KBM-7 (cell line): ENCODE measurements at places on chromosomes 5 and 9.

- no peak for DNase-seq
These were observed 669.2 kb upstream of the ACO1 start for GRCh38 chr9:31715250-31715649.

DNA sequence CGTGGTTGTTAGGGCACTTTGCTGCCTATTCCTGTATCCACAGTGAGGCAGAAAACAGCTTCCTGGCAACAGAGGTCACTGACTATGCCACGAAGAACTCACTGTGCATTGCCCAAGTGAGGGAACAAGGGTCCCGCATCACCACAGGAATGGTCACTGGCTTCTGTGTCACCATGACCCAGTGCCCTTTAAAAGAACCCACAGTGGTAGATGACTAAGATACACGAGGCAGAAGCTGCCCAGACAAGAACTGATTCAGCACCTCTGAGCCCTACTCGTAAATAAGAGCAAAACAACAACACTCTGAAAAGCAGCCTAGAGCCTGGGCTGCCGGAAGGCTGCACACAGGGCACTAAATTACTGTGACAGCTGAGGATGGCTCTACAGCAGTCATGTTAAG lies 236.6 kb upstream of the RASEF start:
- no peak for DNase-seq

DNA sequence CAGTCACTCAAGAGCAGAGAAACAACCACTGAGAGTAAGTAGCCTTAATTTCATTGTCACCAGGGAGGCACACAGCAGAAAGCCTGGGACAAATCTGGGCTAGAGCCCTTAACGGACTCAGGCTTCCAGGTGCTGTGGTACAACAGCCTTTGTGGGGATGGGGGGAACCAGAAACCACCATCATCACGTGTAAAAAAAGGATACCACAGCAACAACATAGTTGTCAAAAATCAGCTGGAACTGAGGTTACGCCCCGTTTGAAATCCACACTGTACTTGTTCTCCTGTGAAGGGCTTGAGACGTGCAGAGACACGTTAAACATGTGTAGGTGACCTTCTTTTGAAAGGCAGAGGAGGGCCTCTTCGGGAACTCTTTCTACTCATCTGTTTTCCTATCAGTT lies 16.6 kb upstream of the PLPP1 start:
- DNase-seq, result no peak

DNA sequence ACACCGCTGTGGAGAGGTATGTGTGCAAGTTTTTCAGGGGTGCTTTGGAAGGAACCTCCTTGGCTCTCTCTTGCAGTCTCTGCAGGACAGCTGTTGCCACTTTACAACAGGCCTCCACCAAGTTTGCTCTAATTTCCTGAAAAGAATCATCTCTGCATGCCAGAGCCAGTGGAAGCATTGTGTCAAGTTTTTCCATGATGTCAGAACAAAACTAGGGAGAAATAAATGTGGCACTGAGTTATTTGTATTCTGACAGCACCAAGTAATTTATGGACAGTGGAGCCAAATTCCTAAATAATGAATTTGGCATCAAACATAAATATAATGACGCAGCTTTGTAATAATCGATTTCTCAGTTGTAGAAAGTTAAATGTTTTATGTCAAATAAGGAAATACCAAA lies 146.9 kb downstream of the KIAA0825 start:
- DNase-seq, result no peak

- no peak for DNase-seq
These were observed 67.2 kb upstream of the IFNE start for GRCh38 chr9:21549251-21549765.

DNA sequence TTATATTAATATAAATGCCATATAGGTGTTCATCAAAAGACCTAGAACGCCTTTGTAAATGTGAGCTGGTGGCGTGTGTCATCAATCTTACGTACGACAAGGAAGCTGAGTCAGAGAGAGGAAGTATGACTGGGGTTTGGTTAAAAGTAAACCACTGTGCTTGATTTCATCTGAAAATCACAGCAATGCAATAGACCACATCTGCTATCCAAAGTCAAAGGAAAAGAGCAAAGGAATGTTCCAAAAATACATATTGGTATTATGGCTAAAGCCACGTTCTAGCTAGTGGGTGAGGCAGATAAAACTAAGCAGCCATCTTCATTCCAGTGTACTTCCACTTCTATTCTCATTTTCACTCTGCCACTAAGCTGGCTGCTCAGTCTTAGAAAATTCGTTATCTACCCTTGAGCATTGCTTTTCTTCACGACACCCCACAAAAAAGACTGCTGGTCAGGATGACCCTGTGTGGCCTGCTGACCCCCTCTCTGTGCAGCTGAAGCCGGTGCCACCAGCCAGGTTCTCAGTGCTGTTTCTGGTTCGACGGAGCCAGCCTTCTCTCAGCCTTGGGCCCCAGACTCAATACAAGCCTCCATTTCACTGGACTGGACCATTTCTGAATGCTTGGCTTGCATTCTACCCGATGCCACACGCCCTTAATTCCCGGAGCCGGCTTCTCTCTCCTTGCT lies 23.8 kb downstream of the SHC3 start:
- DNase-seq, result peak; percentile 11

DNA sequence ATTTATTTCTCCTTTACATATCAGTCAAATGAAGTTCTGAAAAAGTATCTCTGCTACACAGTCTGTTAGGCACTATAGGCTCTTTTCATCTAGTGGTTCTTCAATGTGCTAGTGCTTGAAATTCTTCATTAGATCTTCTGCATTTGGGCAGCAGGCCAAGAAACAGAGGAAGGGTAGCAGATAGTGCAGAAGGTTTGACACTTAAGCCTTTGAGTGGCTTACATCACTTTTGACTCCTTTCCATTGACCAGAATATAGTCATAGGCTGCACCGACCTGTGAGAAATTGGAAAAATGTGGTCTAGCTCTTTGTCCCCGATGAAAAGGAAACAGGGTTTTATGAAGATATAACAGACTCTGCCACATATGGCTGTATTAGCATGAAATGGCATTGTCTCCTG lies 459.5 kb upstream of the PTGER4 start:
- no peak for DNase-seq

DNA sequence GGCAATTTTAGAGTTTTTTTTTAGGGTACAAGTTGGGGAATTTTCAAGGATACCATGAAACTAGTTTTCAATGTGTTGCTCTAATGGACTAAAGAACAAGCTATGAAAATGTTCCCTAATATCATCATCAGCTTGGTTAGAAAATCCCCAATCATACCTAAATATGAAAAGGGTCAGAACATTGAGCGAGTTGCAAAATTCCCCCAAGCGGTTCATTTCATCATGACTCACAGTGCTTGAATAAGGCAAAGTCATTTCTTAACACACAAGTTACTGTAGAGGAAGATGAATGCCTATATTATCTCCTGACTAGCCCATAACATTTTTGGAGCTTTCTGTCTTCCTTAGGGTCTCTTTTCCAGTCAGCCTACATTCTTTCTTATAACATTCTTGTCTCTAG lies 62.7 kb downstream of the ST8SIA4 start:
- DNase-seq, result no peak

DNA sequence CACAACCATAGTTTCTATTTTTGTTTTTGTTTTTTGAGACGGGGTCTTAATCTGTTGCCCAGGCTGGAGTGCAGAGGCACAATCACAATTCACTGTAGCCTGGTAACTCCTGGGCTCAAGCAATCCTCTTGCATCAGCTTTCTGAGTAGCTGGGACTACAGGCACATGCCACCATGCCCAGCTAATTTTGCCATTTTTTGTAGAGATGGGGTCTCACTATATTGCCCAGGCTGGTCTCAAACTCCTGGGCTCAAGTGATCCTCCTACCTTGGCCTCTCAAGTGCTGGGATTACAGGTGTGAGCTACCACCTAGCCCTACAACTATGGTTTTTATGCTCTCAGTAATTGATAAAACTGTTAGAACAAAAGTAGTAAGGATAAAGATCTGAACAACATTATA lies 147.5 kb upstream of the SHB start:
- DNase-seq, result no peak

GRCh38 chr5:115583474-115583873 lies 18.8 kb downstream of the TICAM2 start:
- no peak for DNase-seq

DNA sequence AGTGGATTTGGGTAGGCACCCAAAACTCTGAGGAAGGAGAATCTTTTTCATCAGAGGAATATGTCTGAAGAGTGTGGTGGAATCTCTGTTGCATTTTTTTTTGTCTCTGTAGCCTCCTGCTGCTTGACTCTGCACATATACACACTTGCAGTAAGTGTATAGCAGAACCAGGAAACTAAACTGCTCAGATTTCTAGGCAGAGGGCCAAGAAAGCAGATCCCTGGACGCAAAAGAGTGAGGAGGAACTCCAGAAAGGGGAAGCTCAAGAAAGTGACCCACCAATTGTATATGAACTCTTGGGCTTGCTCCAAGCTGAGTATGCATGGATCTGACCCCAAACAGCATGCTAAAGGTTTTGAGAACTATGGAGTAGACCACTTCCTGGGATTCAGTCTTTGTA lies 181.8 kb downstream of the GADD45G start:
- peak; percentile 49 for DNase-seq

- DNase-seq, result no peak
These were observed 34.1 kb upstream of the IL31RA start for GRCh38 chr5:55817030-55817429.

- DNase-seq, result no peak
These were observed 8.4 kb upstream of the ZNF354C start for GRCh38 chr5:179051784-179052183.

- DNase-seq, result no peak
These were observed 152.1 kb downstream of the GNAQ start for GRCh38 chr9:77879437-77879943.

- DNase-seq, result no peak
These were observed 1.6 kb downstream of the HBEGF start for GRCh38 chr5:140344683-140345423.

GRCh38 chr9:100555471-100555870 lies 22.4 kb upstream of the CAVIN4 start:
- no peak for DNase-seq

DNA sequence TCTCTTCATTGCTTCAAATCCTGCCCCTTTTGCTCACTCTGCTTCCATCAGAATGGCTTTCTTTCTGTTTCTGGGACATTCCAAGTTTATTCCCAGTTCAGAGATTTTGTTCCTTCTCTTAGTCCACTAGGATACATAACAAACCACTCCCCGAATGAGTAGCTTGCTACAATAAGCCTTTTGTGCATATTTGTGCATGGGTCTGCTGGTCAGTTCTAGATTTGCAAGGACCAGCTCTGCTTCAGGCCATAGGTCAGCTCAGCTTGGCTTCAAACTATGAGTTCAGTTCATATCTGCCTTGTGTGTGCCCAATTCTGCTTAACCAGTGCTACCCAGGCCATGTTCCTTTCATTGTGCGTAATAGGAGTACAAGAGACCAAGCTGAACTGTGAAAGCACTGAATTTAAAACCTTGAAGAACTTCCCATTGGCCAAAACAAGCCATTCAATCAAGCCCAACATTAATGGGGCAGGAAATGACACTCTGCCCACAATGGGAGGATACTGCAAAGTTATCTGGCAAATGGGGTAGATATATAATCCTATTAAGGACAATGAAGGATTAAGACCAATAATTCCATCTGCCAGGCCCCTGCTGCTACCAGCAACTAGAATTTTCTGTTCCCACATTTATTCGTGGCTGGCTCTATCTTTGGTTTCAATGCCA lies 328.8 kb downstream of the PRELID2 start:
- no peak for DNase-seq

GRCh38 chr9:14348123-14348372 lies 34.1 kb upstream of the NFIB start:
- DNase-seq, result no peak
